ENCODE measurements at places on chromosomes 7 and 10.

GRCh38 chr7:25940086-25940906 lies 211.7 kb upstream of the NFE2L3 start:
- DNase-seq: no peak
- H3K4me1 ChIP-seq: peaks cover 21% of the 10 kb centered on the region
- no peaks in the 10 kb centered on the region for H3K36me3 ChIP-seq
- peak overlapping the region; percentile 89 for H3K27ac ChIP-seq
- peak overlapping the region; percentile 25 for H3K4me3 ChIP-seq

- H3K4me1 ChIP-seq: no peaks in the 10 kb centered on the region
- no peak overlapping the region for H3K4me3 ChIP-seq
- no peaks in the 10 kb centered on the region for H3K36me3 ChIP-seq
- no peaks in the 10 kb centered on the region for H3K27me3 ChIP-seq
Observed at GRCh38 chr7:147308539-147308938, 1191.9 kb downstream of the CNTNAP2 start.

- H3K36me3 ChIP-seq: peaks cover 77% of the 10 kb centered on the region
- H3K27ac ChIP-seq: no peak overlapping the region
- H3K27me3 ChIP-seq: no peaks in the 10 kb centered on the region
- DNase-seq: no peak
Observed at GRCh38 chr10:42593284-42593683, 45.1 kb downstream of the ZNF33B start.

- H3K36me3 ChIP-seq: no peaks in the 10 kb centered on the region
- H3K4me1 ChIP-seq: no peaks in the 10 kb centered on the region
- DNase-seq: no peak
- no peak overlapping the region for H3K4me3 ChIP-seq
Observed at GRCh38 chr7:46319841-46320240, 398.8 kb upstream of the IGFBP3 start.

DNA sequence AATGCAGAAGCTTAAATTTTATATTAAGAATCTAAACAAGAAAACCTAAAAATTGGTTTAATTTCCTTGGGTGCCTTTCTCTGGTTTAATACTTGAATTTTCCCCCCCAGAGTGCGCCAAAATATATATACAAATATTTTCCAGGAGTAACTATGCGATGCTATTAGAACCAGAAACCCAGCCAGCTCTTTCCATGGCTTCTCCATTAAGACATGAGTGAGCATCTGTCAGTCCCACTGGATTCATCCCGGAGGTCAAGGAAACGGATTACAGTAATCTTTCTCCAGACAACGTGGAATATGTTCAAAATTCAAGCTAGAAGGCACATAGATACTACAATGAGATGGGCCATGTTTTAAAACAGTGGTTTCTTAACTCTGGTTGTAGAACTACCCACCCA lies 148.8 kb downstream of the TAX1BP1 start:
- H3K4me1 ChIP-seq: no peaks in the 10 kb centered on the region
- H3K4me3 ChIP-seq: no peak overlapping the region
- no peak for DNase-seq
- no peak overlapping the region for H3K27ac ChIP-seq

DNA sequence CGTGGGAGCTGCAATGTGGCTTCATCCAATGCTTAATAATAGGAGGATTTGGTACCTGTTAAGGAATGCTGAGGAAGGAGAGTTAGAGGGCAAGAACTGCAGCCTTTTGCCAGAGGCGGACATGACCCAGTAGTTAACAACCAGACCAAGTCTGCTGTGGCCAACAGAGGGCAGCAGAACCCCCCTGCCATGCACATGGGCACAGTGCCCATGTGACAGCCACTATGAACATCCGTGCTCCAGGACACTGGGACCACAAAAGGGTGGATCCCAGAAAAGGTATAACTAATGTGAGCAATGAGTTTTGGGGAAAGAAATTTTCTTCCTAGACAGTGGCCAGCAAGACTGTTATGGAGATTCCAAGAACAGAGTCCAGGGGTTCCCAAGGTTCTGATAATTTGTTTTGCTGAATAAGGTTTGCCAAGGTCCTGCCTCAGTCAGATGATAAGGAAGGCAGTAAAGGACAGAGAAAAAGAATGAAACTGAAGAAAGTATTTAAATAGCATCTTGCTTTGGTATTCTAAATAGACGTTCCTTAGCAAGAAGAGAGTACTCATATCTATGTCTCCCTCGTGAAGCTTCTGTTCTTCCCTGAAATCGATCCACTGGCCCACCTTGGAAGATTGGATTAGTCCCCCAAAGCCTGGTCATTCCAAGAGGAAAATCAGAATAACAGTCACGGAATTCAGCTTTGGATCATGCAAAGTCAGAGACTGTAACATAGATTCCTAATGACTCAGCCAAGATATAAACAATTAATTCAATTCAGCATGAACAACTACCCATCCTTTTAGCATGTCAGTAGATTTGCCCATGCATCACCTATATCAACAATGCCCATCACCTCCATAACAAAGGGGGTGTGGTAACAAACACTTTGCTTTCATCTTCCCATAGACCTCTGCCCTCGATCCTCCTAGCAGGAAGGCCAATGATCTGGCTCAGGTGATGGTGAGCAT lies 56.0 kb downstream of the LGI1 start:
- H3K4me3 ChIP-seq: no peak overlapping the region
- H3K36me3 ChIP-seq: no peaks in the 10 kb centered on the region
- H3K27ac ChIP-seq: no peak overlapping the region
- no peak for DNase-seq
- peaks cover 7% of the 10 kb centered on the region for H3K27me3 ChIP-seq
- H3K4me1 ChIP-seq: no peaks in the 10 kb centered on the region

DNA sequence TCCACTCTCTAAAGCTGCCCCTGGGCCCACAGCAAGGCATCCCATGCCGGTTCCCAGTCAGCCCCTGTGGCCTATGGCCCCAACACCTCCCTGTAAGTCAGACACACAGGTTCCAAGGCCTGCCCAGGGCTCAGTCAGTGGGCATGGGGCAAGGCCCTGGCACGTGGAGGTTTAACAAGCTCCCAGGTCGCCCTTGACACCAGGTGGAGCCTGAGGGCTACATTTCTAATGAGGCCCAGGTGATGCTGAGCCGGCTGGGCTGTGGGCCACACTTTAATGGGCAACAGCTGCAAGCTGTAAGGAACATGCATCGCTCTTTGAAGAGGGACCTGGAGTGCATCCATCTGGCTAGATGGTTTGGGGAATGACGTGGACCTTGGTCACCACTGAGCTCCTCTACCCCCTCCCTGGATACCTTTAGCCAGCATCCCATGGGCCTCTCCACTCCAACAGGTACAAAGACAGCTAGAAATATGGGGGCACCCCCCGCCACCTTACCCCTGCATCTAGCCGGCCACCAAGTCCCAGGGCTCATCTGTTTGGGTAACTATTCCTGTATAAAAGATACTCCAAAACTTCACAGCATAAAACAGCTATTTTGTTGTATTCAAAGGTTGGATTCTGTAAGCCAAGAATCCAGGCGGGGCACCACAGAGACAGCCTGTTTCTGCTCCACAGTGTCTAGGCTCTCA lies 122.5 kb downstream of the OAT start:
- peaks cover 23% of the 10 kb centered on the region for H3K4me1 ChIP-seq
- H3K36me3 ChIP-seq: no peaks in the 10 kb centered on the region
- no peaks in the 10 kb centered on the region for H3K27me3 ChIP-seq
- no peak overlapping the region for H3K4me3 ChIP-seq
- no peak overlapping the region for H3K27ac ChIP-seq
- DNase-seq: no peak

- no peak for DNase-seq
- peaks cover 17% of the 10 kb centered on the region for H3K36me3 ChIP-seq
- H3K27ac ChIP-seq: peak overlapping the region; percentile 23
- H3K4me3 ChIP-seq: no peak overlapping the region
Observed at GRCh38 chr7:94412762-94413322, 18.1 kb downstream of the COL1A2 start.

GRCh38 chr7:100152404-100152803 lies 3.7 kb downstream of the LAMTOR4 start:
- H3K4me3 ChIP-seq: no peak overlapping the region
- no peak overlapping the region for H3K27ac ChIP-seq
- peaks cover 61% of the 10 kb centered on the region for H3K4me1 ChIP-seq
- no peaks in the 10 kb centered on the region for H3K27me3 ChIP-seq
- DNase-seq: no peak
- H3K36me3 ChIP-seq: peaks cover 40% of the 10 kb centered on the region

DNA sequence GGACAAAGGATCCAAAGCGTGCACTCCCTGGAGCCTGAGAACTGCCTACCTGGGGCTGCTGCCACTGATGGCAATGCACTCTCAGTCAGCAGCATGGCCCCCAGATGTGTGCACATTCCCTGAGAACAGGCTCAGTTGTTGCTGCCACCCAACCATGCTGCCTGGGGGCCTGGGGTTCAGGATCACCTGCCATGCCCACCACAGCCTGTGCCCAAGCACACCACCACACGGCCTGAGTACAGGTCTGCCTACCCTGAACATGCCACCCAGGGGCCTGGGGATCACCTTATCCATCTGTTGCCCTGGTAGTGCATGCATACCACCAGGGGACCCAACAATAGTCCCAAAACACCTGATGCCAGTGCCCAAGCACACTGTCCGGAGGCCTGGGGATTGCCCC lies 1174.5 kb downstream of the SORCS1 start:
- H3K36me3 ChIP-seq: no peaks in the 10 kb centered on the region
- H3K27me3 ChIP-seq: no peaks in the 10 kb centered on the region
- DNase-seq: no peak
- no peaks in the 10 kb centered on the region for H3K4me1 ChIP-seq

DNA sequence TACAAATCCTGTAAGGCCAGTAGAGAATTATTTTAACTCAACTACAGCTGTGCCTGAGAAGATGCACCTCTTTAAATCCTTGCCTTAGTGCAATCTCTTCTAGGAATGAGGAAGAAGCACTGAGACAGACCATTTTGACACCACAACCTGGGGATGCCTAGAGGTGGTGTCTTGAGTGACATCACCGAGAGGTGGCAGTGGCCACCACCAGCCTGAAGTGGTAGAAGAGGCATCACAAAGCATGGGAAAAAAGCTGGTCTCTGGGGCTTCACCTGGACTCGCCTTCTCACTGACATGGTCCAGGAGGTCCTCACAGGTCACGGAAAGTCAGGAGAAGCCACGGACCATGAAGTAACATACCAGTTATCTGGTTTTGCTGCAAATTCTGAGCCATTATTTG lies 99.2 kb upstream of the PDLIM1 start:
- H3K27me3 ChIP-seq: no peaks in the 10 kb centered on the region
- H3K4me1 ChIP-seq: peaks cover 19% of the 10 kb centered on the region
- H3K4me3 ChIP-seq: no peak overlapping the region
- H3K36me3 ChIP-seq: no peaks in the 10 kb centered on the region

- H3K4me1 ChIP-seq: no peaks in the 10 kb centered on the region
- no peak overlapping the region for H3K27ac ChIP-seq
- no peak for DNase-seq
- H3K4me3 ChIP-seq: no peak overlapping the region
Observed at GRCh38 chr7:16266877-16267276, 154.5 kb downstream of the CRPPA start.

- H3K4me1 ChIP-seq: no peaks in the 10 kb centered on the region
- H3K27ac ChIP-seq: no peak overlapping the region
- H3K4me3 ChIP-seq: no peak overlapping the region
- H3K27me3 ChIP-seq: no peaks in the 10 kb centered on the region
- no peak for DNase-seq
Observed at GRCh38 chr7:53596230-53596629, 560.8 kb downstream of the POM121L12 start.

GRCh38 chr10:88450201-88450600 lies 132.9 kb downstream of the RNLS start:
- H3K27ac ChIP-seq: no peak overlapping the region
- H3K4me3 ChIP-seq: no peak overlapping the region
- H3K27me3 ChIP-seq: no peaks in the 10 kb centered on the region
- DNase-seq: no peak
- H3K4me1 ChIP-seq: no peaks in the 10 kb centered on the region

DNA sequence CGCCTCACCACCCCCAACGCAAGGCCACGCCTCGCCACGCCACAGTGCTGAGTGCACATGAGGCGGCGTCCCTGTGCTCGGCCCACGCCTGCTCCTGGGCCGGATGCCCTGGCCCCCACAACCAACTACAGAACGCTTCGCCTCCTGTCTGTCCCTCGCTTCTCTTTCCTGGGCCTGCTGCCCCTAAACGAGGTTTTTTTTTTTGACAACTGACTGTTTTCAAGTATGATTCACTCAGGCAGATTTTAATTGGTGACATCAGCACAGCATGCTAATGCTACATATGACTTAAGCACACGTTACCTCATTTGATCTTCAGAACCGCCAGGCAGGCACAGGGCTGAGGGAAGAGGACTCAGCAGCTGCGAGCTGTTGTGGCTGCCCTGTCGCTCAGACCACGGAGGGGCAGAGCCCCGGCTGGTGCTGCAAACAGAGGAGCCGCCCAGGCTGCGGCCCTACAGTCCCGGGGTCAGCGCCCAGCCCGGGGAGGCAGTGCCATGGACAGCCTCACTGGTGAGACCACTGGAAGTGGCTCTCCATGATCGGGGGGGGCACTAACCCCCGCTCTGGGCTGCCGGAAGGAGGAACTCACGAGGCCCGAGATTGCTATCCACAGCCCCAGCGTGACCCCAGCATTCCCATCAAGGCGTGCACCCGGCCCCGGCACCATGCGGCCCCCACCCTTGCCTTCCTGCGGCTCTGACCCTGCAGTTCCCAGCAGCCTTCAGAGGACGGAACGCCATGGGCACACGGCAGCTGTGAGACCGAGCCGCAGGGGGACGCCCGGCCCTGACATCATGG lies 212.8 kb downstream of the MAD1L1 start:
- peaks cover 33% of the 10 kb centered on the region for H3K4me1 ChIP-seq
- peak overlapping the region; percentile 35 for H3K4me3 ChIP-seq
- peak; percentile 84 for DNase-seq
- peak overlapping the region; percentile 86 for H3K27ac ChIP-seq
- no peaks in the 10 kb centered on the region for H3K36me3 ChIP-seq
